ENCODE measurements at places on chromosomes 16 and 17.

GRCh38 chr17:51703361-51704341 is 443.3 kb downstream of the UTP18 start:
- no peak for DNase-seq

GRCh38 chr17:16215002-16215272 is 397 bp downstream of the NCOR1 start:
- peak; percentile 63 for DNase-seq

GRCh38 chr16:1343428-1344242 is 8.0 kb downstream of the TSR3 start:
- no peak for DNase-seq

DNA sequence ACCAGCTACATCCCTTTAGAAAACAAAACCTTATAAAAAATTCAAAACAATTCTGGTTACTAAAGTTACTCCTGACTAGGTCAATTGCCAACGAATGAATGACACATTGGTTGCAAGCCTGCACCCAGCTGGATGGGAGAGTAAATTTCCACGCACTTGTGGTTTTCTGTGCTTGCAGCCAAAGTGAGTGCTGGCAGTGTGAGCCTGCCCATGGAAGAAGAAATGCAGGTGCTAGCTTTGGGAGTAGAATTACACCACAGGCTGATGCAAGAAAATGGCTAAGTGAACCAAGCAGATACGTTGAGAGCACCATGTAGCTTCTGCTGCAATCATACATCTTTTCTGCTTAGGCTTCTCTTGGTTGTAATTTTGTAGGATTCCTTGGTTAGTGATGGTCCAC is 74.6 kb downstream of the SYCE1L start:
- DNase-seq: no peak

DNA sequence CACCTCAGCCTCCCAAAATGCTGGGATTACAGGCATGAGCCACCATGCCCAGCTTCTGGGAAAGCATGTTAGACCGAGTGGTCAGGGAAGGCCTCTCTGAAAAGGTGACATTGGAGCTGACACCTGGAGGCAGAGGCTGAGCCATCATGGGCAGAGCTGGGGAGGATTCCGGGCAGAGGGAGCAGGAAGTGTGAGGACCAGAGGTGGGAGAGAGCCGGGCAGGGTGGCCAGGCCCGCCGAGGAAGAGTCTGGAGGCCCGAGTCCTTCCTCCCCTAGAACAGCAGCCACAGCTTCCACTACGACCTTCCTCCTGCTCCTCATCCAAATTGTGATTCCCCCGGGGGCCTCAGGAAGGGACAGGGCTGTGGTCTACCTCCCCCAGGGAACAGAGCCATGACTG is 74.7 kb downstream of the COG7 start:
- DNase-seq: no peak

GRCh38 chr16:68707340-68708152 is 29.5 kb upstream of the CDH1 start:
- DNase-seq: no peak

DNA sequence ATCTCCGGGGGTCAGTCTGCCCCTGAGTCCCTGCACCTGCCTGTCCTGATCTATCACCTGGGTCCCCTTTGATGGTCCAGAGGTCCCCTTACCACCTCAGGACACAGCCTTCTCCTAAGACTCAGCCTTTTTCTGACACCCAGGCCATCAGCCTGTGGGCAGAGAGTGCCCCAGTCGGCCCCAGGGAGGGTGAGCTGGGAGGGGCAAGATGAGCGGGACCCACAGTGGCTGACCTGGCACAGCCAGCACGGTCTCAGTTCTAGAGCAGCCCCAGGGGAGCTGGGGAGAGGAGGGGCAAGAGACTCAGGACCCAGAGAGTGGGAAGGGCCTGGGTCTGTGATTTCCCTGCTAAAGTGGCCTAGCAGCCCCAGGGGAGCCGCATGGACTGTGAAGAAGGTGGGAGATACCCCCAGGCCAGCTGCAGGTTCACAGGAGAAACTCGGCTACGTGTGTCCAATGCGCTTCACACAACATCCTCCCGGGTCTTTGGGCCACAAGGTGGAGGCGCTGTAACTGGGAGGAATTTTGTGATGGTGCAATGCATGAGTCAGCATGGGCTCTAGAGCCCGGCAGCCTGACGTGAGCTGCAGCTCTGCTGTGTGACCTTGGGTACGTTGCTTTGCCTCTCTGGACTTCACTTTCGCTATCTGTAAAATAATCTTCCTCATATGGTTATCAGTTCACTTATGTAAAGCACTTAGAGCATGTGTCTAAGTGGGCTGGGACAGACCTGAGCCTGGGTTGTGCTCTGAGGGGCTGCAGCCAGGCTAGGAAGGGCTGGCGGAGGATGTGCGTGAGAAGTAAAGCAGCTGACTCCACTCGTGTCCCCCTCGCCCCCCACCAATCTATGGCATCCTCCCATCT is 67.2 kb upstream of the LHX1 start:
- no peak for DNase-seq

DNA sequence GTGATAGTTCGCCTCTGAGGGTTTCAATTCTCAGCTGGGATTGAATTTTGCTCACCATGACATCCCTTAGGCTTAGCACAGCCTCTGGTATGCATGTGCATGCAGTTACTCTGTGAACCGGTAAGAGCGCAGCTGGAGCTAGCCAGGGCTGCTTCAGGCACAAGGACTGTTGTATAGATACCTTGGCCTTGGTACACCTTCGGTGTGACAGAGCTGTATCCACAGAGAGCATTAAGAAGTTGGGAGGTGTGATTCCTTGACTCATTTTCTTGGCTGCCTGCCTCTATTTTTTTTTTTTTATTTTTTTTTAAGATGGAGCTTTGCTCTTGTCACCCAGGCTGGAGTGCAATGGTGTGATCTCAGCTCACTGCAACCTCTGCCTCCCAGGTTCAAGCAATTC is 2.2 kb upstream of the NUTF2 start:
- DNase-seq: no peak

- no peak for DNase-seq
Measured at GRCh38 chr16:55012793-55013192, 82.1 kb downstream of the IRX5 start.

GRCh38 chr17:65228287-65228686 is 91.1 kb downstream of the RGS9 start:
- no peak for DNase-seq

Data from NCI-H1105 treated with DMSO at 0.1 percent for 48 hours (cell line).